ENCODE measurements at places on chromosomes 4 and X.
A peak's percentile ranks its signal among the peaks of the same experiment; 100 is the strongest.

- no peak for DNase-seq
Observed at GRCh38 chrX:120794525-120794975, 81.1 kb downstream of the CT47B1 start.

- no peak for DNase-seq
Observed at GRCh38 chr4:100786481-100786880, 268.7 kb upstream of the EMCN start.

- DNase-seq = no peak
Observed at GRCh38 chrX:108772549-108772948, 36.2 kb upstream of the IRS4 start.

- DNase-seq = no peak
Observed at GRCh38 chr4:94758141-94758699, 465 bp downstream of the BMPR1B start.

GRCh38 chr4:8512510-8512909 is 67.7 kb upstream of the GPR78 start:
- no peak for DNase-seq

- DNase-seq = no peak
Observed at GRCh38 chrX:122188751-122189150, 995.3 kb upstream of the GRIA3 start.

- peak; percentile 70 for DNase-seq
Observed at GRCh38 chr4:2261110-2261852, 628 bp downstream of the MXD4 start.

- DNase-seq = peak; percentile 28
Observed at GRCh38 chrX:19810006-19810774, 77.2 kb downstream of the SH3KBP1 start.

Measured in suppressor macrophage treated with lipopolysaccharide for 4 hours (primary cell).